ENCODE measurements at places on chromosomes 4 and X.

DNA sequence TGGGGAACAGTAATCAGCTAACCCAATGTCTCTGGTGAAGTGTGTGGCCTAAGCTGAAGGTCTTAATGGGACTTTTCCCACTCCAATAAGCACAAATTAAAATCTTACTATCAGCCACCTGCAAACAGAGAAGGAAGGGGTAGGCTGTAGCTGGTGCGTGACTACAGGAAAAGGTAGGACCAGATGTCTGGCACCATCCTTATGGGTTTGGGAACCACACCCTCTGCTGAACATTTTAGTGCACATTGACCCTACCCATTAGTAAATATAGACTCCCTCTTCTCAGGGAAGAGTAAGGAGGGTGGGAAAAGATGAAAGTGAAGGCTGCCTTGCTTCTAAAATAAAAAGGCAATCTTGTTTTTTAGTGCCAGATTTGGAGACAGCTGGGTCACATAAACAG is 602.8 kb downstream of the FAT4 start:
- DNase-seq = no peak

- no peak for DNase-seq
Measured at GRCh38 chrX:127726227-127726626, 326.0 kb downstream of the ACTRT1 start.

DNA sequence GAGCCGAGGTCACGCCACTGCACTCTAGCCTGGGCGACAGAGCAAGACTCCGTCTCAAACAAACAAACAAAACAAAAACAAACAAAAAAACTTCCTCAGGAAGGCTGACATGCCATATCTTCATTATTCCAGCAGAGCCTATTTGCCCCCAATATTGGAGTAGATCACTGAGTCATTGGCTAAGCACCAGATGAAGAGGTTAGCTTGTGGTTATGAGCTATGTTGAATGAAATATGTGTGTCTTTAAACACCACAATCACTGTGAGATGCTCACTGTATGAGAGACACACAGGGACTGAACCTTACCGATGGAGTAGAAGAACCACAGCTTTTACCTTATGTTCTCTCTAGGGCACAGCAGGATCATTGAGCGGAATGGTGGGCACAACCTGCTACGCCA is 122.1 kb upstream of the EOLA2 start:
- no peak for DNase-seq

GRCh38 chr4:147546349-147546748 is 65.5 kb downstream of the EDNRA start:
- DNase-seq = no peak

- no peak for DNase-seq
Measured at GRCh38 chr4:6769233-6769988, 13.1 kb upstream of the KIAA0232 start.

DNA sequence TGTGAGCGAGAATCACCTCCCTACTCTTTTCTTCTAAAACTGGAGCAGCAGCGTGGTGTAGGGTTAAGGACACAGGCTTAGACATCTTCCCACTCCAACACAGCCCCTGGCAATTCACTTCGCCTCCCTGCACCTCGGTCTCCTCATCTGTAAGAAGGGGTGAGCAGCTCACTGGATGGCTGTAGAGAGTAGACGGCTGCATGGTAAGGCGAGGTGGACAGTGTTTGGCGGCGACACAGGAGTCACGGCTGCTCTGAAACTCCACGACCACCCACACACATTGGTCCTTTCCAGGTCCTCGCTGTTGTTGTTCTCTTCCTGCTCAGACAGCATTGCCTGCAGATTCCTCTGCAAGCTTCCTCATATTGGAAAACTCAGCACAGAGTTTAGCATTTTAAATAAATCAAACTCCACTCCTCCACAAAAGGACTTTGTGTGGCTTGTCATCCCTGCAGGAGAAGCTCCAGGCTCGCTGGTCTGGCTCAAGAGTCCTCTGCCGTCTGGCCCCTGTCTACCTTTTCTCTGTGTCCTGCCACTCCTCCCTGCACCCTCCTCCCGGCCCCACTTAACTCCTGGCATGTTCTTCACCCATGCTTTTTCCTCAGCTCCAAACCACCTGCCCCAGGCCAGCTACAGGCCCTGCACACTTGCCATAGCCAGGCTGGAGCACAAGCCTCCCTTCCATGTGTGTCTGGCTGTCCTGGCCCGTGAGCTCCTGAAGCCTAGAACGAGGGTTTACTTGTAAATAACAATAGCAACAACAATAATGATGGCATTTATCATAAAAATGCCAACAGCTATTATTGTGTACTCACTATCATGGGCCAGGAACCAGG is 41.3 kb upstream of the CRMP1 start:
- DNase-seq = no peak

DNA sequence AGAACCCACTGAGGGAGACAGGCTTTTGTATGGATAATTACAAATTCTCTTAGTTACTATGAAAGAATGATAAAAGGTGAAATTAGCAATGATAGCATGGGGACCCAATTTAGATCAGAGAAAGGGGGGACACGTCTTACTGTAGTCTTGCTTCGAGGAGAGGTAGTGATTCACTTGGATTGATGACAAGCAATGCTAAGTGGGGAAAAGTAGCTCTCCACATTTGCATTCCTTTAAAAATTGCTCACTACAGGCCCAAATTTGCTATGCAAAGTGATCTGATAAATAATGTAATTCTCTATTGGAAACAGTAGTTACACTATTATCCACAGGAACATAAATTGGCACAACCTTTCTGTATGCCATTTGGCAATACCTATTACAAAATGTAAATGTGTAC is 42.5 kb upstream of the MAP3K15 start:
- no peak for DNase-seq

DNA sequence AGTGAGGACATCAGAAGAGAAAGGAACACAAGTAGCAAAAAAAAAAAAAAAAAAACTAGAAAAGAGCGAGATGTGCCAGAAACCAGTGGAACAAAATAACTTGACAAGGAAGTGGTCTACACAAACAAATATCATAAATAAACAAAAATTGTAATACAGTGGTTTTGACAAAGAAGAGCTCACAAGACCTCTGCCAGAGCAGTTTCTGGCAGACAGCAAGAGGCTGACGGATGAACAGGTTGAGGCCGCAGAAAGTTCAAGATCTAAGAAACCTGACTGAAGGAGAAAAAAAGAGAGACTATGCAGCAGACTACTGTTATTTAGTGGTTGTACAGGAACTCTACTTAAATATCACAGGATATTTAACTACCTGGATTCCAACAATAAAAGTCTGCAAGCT is 66.2 kb downstream of the MAB21L2 start:
- DNase-seq = no peak

GRCh38 chrX:119775517-119776238 is 15.8 kb downstream of the RPL39 start:
- DNase-seq = no peak

DNA sequence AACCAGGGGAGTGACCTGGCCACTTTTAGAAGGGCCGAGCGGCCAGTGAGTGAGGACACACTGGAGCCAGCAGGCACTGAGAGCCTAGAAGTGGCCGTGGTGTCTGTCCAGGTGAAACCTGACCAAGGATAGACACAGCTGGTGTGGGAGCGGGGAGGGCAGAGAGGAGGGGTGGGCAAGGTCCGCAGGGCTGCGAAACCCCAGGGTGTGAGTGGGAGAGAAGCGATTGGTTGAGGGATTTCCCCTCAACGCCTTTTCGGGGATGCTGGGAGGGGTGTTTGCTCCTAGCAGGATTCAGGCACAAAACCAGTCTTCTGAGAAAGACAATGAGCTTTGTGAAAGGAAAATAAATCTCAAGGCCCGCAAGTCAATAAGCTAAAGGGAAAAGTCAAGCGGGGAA is 33.2 kb upstream of the ARSD start:
- DNase-seq = no peak

DNA sequence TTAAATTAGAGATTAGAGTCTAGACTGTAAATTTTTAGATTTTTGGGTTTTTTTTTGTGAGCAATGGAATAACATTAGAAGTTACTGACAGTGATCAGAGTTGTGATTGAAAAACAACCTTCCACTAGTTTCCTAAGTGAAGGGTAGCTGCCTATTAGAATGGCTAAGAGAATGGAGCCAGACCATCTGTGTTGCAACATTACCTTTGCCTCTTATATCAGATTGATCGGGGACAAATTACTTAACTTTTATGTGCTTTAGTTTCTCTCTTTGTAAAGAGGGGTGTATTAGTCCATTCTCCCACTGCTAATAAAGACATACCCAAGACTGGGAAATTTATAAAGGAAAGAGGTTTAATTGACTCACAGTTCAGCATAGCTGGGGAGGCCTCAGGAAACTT is 12.5 kb upstream of the PI4K2B start:
- no peak for DNase-seq

GRCh38 chr4:104942990-104943743 is 203.5 kb upstream of the TET2 start:
- no peak for DNase-seq

DNA sequence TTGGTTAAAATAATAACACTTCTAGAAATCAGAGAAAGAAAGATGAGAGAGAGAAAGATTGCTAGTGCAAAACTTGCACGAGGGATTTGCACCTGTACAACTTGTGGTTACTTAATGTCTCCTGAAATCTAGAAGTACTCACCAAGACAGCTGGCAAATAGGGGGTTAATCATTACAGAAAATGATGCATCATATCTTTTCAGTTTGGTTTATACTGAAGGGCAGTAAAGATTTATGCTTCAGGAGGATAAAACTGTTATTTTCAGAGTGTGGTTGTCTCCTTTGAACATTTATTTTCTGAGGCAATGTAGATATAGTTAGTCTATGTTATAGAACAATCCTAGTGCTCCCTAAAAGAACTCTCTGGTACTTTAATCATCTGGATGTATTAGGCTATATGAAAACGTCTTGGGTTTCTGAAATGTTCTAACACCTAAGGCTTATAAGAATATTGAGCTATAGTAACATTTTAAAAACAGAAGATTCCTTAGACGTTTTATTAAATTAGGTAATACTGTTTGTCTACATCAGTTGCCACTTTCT is 13.3 kb downstream of the ATOH1 start:
- no peak for DNase-seq

DNA sequence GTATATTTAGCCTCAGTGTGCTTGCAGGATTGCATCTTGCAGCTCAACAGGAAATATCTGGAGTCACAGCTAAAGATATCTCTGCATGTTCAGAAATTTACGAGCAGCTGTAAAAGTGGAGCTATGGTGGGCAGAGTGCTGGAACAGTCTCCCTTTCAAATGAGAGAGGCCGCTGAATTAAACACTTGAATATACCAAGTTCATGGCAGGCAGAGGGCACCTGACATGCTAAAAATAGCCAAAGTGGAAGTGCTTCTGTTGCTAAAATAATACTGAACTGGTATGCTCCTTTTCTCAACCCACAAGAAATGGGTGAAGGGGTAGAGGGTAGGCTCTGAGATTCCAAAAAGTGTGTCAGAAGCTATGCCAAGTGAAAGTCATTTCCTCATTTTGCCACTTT is 98.1 kb downstream of the MGST2 start:
- DNase-seq = no peak

DNA sequence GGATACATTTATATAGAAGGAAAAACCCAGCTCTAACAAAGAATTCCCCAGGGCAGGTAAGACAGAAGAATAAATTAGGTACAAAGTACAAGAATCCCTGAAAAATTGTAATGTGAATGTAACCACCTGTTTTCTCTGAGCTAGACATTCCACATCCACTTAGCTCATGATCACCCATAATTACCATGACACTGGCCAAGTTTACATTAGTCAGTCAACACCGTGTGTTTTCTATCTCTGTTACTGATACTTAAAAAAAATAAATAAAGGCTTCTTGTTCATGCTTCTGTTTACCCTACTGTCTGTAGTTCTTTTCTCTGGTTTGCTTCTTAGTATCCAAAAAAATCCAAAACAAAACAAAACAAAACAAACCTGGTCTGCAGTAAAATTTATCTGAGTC is 66.0 kb downstream of the CBLL2 start:
- no peak for DNase-seq

DNA sequence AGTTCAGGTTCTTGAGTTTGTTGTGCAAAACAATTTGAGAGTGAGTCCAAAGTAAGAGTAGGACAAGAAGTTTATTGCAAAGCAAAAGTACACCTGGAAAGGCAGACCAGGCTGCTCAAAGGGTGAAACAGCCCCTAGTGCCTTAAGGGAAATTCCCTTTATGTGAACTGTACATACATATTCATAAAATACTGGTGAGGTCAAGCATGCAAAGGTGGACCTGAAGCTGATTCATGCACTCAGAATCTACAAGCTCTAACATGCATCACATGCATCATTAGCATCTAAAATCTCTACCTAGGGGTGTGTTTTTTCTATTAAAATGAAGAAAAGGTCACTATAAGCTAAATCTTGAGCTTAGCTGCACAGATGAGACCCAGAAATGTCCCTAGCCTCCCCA is 266.9 kb downstream of the SPATA18 start:
- no peak for DNase-seq

DNA sequence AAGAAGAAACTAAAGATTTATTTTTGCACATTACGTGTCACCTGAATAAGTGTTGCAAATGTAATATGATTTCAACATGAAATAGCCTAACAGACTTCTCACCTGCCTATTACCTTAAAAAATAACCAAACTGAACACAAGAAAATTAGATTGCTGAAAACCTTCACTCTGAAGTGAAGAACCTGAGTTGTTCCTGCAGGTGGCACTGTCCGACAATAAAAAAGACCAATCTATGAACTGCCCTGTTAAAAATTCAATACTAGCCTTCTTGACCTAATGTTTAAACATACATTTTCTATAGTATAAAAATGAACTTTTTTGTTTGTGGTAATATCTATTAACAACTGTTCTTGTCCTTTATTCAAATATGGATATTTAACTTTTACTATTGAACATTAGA is 69.2 kb upstream of the PNPLA4 start:
- DNase-seq = no peak
